AG08396 (cell line): ENCODE measurements at places on chromosomes 7 and 10.
A peak's percentile ranks its signal among the peaks of the same experiment; 100 is the strongest.

GRCh38 chr7:125966278-125967048 lies 1036.8 kb upstream of the POT1 start:
- DNase-seq = no peak

DNA sequence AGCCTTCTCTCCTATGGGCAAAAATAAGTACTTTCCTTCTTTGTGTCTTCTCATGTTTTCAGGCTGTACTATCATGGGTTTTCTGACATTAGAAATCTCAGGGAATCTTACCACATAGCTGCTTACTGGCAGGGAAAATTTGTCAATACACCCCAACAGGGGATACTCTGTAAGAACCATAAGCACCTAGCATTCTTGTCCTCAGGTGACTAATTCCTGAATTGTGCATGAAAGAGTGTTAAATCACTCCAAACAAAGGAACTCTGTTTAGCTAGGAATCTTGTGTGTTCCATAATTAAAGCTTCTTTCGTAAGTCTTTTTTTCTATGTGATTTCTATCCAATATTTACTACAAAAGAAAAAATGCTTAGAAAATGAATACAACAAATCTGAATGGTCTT lies 206.7 kb upstream of the POT1 start:
- no peak for DNase-seq

GRCh38 chr7:27377988-27378387 lies 135.4 kb downstream of the EVX1 start:
- DNase-seq = no peak

DNA sequence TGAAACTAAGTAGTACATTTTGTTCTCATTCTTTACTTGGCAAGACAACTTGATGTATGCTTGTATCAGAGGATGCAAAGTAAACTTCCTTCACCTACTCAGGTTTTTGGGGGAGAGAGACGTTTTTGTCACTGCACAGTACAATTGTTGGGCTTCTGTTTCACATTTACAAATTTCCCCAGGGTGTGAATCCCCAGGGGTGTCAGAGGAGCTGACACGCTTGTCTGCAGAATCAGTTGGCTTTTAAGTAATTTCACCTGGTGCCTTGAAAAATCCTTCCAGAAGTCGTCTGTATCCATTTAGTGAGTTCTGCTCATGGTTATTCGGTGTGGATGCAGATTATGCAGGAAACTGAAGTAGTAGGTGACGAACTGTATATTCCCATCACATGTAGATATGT lies 1227.7 kb upstream of the CELF2 start:
- DNase-seq = no peak

DNA sequence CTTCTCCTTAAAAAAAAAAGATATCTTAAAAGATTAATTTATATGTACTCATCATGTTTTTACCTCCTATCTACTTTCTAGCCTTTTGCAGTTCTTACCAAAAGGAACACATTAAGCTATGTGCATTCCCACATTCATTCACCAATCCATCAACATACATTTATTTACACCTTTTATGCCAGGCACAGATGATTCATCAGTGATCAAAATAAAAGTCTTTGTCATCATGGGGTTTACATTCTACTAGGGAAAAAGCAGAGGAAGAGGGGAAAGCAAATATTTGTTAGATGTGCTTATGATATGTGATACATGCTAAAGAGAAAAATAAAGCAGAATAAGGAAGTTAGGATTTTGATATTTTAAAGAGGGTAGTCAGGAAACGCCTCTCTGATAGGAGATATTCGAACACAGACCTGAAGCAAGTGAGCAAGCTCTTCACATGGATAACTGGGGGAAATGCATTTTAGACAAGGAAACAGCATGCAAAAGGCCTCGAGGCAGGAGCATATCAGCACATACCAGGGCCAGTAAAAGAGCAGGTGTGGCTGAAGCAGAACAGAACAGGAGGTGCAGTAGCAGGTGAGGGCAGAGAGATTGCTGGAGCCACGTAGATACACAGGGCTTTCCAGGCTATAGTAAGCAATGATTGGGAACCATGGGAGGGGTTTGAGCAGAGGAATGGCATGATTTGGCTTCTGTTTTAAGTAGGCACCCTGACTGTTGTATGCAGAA lies 67.4 kb downstream of the REEP3 start:
- DNase-seq = no peak

- DNase-seq = no peak
Observed at GRCh38 chr7:136070736-136071505, 93.8 kb upstream of the MTPN start.

- no peak for DNase-seq
Observed at GRCh38 chr7:17903337-17903736, 37.0 kb downstream of the SNX13 start.

- no peak for DNase-seq
Observed at GRCh38 chr7:158858592-158859503, 2.5 kb downstream of the DYNC2I1 start.

GRCh38 chr10:79090134-79090803 lies 21.5 kb downstream of the ZMIZ1 start:
- peak; percentile 49 for DNase-seq

GRCh38 chr7:53684693-53685092 lies 649.3 kb downstream of the POM121L12 start:
- DNase-seq = no peak

GRCh38 chr7:23971031-23971430 lies 261.0 kb downstream of the STK31 start:
- DNase-seq = no peak

GRCh38 chr10:101939729-101940128 lies 96.1 kb upstream of the KCNIP2 start:
- DNase-seq = no peak

DNA sequence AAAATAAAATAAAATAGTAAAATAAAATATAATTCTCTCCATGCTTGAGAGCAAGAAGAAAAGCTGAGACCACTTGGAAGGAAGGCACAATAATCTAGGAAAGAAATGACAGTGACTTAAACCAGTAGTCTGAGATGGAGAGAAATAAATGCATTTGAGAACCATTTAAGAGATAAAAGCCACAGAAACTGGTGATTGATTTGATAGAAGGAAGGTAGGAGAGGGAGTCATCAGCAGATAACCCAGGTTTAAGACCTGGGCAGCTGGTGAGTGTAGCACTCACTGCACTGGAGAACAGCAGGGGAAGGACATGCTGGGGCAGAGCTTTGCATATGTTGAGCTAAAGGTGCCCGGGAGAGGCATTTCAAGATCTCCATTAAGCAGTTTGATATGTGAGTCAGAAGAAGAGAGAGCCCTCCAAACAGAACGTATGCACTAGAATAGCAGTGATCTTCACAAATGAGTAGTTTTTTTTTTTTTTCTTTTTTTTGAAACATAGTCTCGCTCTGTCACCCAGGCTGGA lies 268.0 kb downstream of the DYNC1I1 start:
- no peak for DNase-seq

GRCh38 chr7:107830420-107830819 lies 27.4 kb upstream of the SLC26A3 start:
- no peak for DNase-seq

GRCh38 chr7:130478991-130479390 lies 12.9 kb upstream of the MEST start:
- no peak for DNase-seq

DNA sequence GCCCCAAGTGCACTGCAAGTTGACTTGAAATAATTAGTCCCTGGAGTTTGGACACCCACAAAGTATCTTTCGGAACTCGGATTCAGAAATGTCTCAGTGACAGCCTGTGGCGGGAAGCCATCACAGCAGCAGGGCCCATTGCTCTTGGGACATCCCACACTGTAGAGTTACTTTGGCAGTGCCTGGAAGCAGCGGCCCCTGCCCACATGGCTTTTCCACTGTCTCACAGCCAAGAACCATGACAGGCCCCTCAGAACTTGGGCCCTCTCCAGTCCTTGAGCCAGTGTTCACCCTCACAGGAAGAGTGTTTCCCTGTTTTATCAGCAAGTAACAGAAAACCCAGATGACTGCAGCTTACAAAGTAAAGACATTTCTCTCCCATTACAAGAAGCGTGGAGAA lies 477.0 kb upstream of the GALNT17 start:
- DNase-seq = no peak

- DNase-seq = no peak
Observed at GRCh38 chr10:131609176-131609575, 291.6 kb upstream of the PPP2R2D start.

GRCh38 chr10:43692051-43692825 lies 43.6 kb upstream of the ZNF32 start:
- DNase-seq = no peak

- DNase-seq = no peak
Observed at GRCh38 chr7:37385787-37386186, 62.9 kb downstream of the ELMO1 start.

DNA sequence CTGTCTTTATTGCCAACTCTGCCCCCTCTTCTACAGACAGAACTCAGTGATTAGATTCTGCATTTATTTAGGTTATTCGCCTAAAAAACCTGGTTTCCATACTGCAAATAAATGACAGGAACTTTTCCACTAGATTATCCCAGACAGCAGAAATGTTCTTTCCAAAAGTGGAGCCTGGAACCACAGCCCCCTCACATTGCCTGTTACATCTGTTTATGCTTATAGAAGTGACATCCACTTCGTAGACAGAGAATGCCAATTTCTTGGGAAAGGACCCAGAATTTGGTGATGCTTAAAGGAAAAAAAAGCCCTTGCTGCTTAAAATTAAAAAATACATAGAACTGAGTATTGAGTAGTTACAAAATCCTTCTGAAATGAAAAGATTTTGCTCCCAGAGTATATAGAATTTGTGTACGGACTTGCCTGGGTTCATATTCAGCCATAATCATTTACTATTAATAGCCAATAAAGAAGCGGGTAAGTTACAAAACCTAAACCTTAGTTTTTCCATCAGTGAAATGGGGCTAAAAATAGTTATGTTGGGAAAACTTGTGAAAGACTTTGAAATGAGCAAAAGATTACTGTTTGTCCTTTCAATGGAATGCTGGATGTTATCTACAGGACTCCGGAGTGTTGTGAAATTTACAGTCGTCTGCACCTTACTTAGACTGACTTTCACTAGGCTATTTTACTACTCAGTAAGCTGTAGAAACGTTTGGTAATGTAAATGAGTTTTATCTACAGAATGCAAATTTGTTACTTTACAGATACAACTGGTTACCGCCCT lies 1.1 kb upstream of the PPP1R9A start:
- DNase-seq = no peak

DNA sequence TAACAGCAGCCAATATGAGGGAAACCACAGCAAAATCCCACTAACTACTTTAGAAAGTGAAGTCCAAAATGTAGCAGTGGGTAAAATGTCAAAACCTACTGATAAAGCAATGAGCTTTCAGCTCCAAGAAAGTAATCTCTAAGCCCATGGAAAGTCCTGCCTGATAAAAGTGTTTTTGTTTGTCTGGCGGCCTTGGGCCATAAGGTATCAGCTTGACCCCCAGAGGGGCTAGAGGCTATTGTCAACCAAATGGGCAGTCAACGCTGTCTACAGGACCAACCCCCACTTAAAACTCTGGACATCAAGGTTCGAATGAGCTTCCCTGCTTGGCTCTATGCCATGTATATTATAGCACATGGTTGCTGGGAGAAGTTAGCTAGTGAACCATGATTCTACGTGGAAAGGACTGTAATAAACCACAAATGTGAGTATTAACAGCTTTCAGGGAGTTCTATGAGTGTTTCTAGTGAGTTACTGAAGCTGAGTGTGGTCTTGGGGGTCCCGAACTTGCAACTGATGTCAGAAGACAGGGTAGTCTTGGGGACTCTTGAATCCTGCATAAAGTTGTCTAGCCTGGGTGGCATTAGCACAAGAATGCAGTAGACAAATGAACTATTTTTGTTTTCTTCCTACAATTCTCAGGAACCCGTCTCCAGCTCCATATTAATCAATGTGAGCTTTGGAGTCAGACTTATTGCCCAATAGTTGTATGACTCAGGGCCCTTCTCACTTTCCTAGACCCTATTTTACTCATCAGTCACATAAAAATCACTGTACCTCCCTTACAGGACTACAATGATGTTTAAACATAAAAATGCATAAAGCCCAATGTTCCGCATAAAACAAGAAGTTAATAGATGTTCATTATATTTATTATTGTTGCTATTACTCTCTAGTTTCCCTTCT lies 164.9 kb downstream of the DGKI start:
- peak; percentile 45 for DNase-seq

DNA sequence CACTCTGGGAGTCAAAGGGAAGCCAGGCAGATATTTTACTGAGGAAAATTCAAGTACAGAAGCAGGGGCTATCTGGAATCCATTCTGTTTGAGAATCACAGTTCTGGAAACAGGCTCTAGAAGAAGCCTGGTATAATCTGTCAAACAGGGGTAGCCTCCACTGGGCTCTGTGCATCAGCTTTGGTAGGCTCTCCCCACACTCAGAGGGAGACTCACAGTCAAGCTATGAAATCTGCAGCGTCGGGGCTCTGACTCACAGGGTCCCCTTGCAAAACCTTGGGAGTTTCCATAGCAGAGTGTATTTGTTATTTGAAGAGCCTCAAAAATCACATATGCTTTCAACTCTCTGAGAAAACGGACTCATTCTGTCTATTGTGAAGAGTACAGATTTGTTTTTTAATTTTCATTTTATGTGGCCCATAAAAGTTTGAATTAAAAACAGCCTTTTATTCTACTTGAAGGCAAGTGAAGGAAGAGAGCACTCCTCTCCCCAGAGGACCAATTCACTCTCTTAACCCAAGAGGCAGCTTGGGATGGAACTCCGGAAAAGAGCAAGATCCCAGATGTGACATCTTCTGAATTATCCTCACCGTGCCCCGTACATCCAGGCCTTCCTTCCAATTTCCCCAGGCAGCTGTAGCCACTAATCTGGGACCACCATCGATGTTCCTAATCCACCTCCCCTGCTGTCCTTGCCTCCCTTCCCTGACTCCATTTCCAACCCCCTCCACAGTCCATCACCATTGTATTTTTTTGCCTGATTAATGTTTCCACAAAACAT lies 590.9 kb upstream of the MGMT start:
- no peak for DNase-seq

DNA sequence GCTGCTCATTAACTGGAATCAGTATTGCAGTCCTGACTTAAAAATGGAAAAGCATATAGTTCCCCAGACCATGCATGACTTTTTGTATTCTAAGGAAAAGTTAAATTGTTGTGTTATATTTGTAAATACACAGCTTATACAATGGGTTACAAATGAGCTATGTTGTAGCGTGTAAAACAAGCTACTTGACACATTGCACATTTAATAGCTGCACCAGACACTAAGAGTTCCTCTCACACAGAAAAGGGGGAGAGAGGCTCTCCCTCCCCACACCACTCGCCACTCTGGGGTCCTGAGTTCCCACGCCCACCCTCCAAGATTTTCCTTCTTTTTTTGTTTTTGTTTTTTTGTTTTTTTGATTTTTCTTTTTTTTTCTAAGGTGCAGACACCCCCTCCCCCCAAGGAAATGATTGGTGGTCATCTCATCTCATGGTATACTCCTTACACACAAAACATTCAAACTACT lies 6.3 kb downstream of the KLF6 start:
- no peak for DNase-seq

DNA sequence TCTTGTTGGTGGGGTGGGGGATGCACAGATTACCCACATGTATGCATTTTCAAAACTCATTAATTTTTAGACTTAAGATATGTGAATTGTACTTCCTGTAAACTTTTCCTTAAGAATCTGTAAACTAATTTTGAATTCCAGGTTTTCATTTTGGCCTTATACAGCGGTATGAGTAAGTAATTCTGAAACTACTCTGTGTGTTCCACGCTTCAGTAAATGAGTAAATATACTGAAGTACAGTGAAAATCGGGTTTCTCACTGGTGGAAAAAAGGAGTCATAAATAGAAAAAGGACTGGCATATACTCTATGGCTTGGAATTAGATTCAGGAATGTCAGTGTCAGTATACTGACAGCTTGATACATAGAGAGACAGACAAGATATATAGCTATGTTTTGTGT lies 72.8 kb downstream of the CTTNBP2 start:
- no peak for DNase-seq
